Neural progenitor cell (in vitro differentiated cells): ENCODE measurements at places on chromosomes 3 and 15. TPM values are rescaled to one million over a fixed set of nuclear protein-coding genes. Genes with fewer than 3 reads are reported as not detected.
A peak's percentile ranks its signal among the peaks of the same experiment; 100 is the strongest.

The ECE2 gene
- 0.15 TPM in 1 of 2 replicates, not detected in the other for total RNA-seq

- DNase-seq, result no peak
Measured at GRCh38 chr3:23676093-23676492, 129.7 kb upstream of the UBE2E1 start.

DNA sequence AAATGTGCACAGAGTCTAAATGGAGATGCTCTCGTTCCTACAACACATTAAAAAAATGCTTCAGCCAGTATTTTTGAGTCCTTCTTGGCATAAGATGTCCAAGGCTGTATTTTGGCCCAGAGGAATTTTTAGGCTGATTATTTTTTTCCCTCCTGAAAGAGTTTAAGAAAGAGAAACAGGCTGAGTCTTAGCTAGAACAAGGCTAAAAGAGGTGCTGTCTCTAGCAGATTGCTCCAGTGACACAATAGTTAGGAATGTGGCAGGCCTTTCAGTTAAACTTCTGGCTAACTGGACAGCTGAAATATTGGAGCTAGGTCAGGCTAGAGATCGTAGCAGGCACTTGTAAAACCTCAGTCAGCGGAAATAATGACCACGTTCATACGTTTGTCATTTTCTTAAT lies 271.4 kb upstream of the RARB start:
- peak; percentile 70 for DNase-seq

The PRSS50 gene
- total RNA-seq, result 0.28 and 1.9 TPM in 2 replicates

DNA sequence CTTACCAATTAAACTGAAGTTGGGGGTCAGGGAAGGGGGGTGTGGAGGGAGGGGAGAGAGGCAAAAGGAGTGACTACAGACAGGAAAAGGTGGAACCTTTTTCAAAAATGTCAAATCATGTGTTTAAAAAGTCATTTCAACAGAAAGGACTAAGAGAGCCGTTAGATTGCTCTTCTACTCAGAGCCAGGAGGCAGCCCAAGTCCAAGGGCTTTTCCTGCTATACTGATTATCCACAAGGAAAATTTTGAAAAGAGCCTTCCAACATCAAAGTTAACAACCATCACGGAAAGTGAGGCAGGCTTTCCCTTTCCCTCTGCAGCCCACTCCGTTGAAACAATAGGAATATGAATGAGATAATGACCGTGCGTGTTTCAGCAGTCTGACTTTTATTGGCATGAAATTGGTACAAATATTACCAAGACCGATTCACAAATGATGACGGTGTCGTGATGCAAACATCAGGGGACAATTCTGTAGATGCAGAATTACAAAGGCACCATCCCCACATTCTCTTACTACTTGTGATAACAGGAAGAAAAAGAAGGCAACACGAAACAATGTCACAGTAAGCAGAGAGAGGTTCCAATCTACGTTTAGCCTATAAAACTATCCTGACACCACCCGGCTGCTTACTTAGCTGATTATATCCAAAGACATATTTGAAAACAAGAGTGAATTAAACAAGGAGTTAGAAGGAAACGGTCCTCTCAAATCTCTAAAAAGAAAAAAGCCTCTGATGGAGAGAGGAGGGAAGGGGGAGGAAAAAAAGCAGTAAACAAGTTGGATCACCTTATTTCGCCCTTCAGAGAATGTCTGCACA lies 453.7 kb downstream of the FOXP1 start:
- DNase-seq, result no peak

DNA sequence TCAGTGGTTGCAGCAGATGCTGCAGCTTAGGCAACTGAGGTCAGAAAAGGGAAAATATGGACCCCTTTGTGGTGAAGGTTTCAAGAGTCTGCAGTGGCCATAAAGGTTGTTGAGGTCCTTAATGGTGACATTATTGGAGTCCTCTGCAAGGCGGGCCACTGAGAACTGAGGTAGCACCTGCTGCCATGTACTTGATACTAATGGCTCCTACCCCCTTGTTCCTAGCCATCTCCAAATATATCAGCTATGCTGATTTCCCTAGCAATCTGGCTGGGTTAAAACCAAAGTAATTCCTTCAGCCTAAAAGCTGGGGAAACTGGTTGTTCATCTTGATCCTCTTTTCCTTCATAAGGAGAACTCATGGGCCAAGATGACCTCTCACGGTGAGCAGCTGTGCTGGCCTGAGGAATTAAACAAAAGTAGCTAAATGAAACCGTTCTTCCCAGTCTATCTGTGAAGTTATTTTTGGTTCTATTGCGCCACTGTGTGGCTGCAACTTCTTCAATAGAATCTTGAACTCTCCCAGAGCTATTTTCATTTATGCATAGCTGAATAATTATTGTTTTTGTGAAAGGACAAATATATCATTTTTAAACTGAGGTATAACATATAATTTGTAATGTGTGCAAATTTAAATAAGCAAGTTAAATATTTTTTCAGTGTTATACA lies 76.1 kb upstream of the PLSCR4 start:
- DNase-seq, result peak; percentile 34

- peak; percentile 73 for DNase-seq
Measured at GRCh38 chr15:28984421-28985315, 98.9 kb downstream of the APBA2 start.

GRCh38 chr3:99873269-99874102 lies 55.8 kb downstream of the CMSS1 start:
- DNase-seq, result no peak

The DLEC1 gene
- 0.60 and 1.4 TPM in 2 replicates for total RNA-seq
